ENCODE measurements at places on chromosomes 2 and 18. TPM values are rescaled to one million over a fixed set of nuclear protein-coding genes. Genes with fewer than 3 reads are reported as not detected.

DNA sequence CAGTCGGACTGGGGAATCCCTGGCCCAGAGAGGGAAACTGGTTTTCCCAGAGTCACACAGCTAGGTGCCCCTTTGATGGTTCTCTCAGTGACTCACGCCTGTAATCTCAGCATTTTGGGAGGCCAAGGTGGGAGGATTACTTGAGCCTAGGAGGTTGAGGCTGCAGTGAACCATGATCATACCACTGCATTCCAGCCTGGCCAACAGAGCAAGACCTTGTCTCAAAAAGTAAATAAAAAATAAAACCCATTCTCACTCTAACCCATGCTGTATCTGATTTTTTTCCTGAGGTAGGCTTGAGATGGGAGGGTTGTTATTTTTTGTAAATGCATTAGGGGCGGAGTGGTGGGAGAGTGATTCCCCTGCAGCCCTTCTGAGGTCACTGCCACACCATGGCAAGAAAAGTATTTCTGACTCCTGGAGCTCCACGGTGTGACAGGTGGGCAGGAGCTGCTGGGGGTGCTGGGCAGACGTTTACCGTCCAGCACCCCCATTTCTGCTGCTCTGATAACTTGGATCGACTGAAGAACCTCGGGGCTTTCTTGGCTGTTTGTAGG, 60.3 kb downstream of the HPCAL1 start:
- no peak for DNase-seq

DNA sequence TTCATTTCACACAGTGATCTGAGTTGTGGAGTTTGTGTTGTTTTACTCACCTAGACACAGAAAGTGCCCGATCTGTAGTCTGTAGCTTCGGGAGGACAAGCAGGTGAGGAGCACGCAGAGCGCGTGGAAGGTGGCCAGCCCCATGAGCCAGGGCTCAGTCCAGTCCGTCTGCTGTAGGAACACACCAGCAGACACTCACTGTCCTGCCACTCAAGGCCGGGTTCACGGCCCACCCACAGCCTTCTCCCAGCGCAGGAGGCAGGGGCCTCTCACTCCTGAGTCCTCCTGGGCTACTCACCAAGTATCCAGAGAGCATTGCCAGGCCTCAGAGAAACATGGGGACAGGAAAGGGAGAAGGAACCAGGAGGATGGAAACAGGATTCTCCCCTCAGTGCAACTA, 1.7 kb downstream of the TMEM18 start:
- no peak for DNase-seq

Gene UCN
- 1.2 TPM for total RNA-seq

DNA sequence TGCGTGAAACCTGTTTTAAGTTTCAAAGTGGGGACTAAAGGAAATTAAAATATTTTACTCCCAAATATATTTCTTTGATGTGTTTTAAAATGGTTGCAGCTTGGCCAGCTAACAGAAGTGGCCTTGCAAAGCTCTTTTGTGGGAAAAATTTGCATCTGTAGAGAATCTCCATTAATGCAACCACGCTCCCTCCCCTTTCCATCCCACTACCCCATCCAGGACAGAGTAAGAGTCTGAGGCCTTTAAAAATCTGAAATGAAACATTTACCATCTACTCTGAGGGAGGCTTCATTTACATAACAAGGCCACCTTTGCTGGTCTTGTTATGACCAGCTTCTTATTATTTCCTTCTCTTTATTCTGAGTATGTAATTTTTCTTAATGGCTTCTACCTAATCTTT, 63.5 kb downstream of the STAT4 start:
- no peak for DNase-seq

- DNase-seq, result no peak
Observed at GRCh38 chr2:146652311-146652710, 1192.5 kb upstream of the ACVR2A start.

GRCh38 chr2:211132573-211132972, 576.2 kb downstream of the CPS1 start:
- no peak for DNase-seq
